ENCODE measurements at places on chromosomes 5 and 9.

- DNase-seq = no peak
These were observed 129.5 kb downstream of the SIL1 start for GRCh38 chr5:139068494-139069151.

- no peak for DNase-seq
These were observed 70.0 kb downstream of the GLDC start for GRCh38 chr9:6575324-6576034.

DNA sequence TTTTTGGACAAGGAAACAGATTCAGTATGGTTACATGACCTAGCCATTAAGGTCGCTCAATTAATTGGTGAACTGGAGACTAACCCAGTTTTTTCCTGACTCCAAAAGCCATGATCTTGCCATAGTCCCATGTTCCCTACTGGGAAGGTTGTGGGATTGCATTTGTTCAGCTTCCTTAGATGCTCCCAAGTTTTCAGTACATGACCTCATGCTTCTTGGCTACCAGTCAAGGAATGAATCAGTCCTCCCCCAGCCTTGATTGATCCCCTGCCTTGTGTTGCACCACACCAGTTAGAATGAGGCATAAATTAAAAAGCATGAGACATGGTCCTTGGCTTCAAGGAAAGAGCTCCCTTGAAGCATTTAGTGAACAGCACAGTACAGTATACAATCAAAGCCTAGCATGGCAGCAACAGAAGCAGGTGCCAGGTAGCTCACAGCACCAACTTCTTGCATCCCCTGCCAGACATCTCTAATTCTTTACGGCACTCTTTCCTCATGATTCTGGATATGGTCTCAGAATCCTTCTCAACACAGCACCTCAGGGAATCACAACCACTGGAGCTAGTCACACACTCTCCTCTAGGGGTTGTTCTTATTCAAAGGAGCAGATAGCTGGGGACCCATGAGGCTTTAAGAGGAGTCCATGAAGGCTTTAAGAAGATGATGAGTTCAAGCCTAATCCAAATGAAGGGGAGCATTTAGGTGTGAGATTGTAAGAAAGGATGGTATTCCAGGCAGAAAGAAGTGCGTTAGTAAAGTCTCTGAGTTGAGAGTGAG lies 295.5 kb upstream of the CLINT1 start:
- DNase-seq = no peak

- DNase-seq = no peak
These were observed 52.5 kb upstream of the RPS23 start for GRCh38 chr5:82330530-82331270.

GRCh38 chr5:149937610-149938009 lies 7.0 kb downstream of the PDE6A start:
- no peak for DNase-seq

DNA sequence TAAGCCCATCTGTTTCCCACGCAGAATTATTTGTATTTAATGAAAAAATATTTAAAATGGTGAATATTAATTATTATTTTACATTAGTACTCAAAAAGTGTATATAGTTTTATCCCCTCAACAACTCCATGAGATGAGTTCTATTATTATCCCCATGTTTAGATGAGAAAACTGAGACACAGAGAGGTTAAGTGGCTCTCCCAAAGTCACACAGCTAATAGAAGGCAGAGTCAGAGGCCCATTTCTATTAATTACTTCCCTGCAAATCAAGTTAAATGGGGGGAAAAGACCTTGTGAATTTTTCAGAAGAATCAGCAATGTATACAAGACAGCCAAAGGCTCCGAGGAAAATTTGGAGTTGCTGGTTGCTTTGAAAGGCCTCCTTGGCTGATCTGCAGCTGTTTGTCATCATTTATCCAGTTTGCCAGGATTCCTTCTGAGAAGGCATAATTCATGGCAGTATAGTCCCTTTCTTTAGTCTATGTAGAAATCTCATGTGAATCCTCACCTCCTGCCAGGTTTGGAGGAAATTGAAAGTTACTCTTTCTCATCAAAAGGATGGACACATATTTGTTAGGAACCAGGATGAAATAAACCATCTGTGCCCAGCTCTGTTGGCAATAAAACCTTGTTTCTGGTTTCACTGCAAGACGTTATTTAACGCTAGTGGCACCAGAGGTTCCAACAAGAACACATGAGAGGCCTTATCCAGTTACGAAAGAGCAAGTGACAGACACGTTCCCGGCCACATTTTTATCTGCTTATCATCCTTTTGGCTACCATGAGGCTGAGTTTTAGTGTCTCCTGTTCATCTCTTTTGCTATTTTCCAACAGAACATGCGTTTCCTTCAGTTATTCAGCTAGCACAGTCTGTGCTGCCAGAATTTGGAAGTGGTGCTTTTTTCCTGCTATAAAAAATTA lies 621 bp downstream of the FYB1 start:
- no peak for DNase-seq

- DNase-seq = no peak
These were observed 50.3 kb downstream of the UBE2QL1 start for GRCh38 chr5:6498968-6499367.

GRCh38 chr5:56802205-56802604 lies 13.1 kb upstream of the MAP3K1 start:
- DNase-seq = no peak

DNA sequence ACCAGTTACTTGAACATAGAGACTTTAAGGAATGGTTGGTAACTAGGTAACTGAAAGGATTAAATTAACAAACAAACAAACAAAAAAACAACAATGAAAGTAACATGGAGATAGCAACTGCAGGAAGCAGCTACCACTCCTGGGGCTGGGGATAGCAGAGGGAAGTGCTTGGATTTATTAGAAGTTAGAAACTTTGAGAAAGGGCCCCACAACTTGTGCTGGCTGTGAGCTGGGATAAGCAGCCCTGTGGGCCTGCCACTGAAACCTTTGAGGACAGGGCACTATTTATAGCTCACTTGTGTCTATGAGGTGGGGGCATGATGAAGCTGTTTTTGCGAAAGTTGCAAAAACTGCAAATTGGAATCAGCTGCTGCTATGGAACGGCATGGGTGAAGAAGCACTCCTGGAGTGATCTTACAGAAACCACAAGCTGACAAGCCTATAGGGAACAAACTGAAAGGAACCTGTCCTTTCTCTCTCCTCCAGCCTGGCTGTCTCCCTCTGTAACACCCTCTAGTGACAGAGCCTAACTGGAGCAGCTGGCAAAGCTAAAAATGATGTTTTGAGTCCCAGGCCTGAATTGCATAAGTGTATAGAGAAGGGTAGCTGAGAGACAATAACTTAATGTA lies 91.4 kb upstream of the RANBP6 start:
- DNase-seq = peak; percentile 72

Data from pons (tissue), 1 donor.